ENCODE measurements at places on chromosomes 2 and 18.

DNA sequence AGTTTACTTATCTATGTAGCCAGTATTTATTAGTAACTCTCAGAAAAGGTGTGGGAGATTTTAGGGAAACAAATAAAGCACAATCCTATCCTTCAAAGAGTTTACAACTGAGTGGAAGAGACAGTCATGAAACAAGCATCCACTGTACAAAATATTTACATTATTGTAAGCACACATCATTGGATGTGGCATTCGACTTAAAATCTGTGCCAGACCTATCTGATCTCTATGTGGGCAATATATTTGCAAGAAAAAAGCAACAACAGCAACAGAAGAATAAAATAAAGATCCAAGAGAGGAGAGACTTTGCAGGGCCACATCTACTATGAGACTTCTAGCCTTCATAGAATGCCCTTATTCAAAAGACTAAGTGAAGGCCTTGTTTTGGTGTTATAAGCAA is 882.1 kb upstream of the PIK3C3 start:
- H3K4me3 ChIP-seq, result no peak overlapping the region
- H3K27me3 ChIP-seq, result no peaks in the 10 kb centered on the region
- DNase-seq, result peak; percentile 11
- no peaks in the 10 kb centered on the region for H3K36me3 ChIP-seq
- no peaks in the 10 kb centered on the region for H3K4me1 ChIP-seq
- no peak overlapping the region for H3K27ac ChIP-seq

DNA sequence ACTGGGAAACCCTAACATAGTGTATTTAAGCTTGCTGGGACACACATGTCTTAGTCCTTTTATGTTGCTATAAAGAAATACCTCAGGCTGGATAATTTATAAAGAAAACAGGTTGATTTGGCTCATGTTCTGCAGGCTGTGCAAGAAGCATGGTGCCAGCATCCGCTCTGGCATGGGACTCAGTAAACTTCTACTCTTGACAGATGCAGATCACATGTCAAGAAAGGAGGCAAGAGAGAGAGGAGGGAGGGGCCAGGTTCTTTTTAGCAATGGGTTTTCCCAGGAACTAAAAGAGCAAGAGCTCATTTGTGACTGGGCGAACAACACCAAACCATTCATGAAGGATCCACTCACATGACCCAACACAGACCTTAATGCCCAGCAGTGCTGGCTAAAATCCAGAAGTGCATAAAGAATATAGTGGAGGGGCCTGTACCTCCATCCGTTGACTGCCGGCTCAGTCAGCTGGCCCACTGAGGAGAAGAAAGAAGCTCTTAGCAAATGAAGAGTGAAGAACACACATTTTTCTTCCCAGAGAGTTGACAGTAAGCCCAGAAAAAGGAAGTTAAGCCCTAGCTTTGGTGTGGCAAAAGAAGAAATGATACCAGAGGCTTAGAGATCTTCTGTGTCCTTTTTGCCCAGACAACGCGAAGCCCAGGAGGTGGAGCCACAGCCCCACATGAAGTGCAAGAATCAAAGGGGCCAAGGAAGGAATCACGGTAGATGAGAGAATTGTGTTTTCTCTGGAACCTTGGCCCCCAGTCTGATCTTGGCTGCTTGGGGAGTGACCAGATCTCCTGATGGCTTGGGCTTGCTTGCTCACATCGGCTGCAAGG is 183.5 kb upstream of the FAM98A start:
- DNase-seq, result no peak
- H3K27me3 ChIP-seq, result no peaks in the 10 kb centered on the region
- H3K36me3 ChIP-seq, result no peaks in the 10 kb centered on the region
- no peak overlapping the region for H3K27ac ChIP-seq

DNA sequence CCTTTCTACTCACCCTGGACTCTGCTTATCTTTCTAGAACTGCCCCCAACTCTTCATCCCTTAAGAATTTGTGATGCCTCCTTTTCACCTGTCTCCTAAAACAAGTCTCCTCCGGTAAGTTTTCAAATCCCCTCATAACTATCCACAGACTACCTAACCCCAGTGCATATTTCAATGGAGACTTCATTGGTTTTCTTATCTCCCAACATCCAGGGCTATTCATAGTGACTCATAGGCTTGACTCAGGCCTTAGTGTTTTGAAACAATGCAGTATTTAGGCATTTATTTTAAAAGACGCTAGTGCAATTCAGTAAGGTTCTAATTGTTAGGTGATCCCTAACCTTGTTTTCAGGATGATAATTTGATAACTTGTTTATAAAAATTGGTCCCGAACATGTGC is 399.2 kb downstream of the CPS1 start:
- H3K36me3 ChIP-seq, result no peaks in the 10 kb centered on the region
- H3K4me3 ChIP-seq, result no peak overlapping the region
- no peaks in the 10 kb centered on the region for H3K4me1 ChIP-seq
- peak; percentile 90 for DNase-seq
- no peaks in the 10 kb centered on the region for H3K27me3 ChIP-seq
- H3K27ac ChIP-seq, result no peak overlapping the region

DNA sequence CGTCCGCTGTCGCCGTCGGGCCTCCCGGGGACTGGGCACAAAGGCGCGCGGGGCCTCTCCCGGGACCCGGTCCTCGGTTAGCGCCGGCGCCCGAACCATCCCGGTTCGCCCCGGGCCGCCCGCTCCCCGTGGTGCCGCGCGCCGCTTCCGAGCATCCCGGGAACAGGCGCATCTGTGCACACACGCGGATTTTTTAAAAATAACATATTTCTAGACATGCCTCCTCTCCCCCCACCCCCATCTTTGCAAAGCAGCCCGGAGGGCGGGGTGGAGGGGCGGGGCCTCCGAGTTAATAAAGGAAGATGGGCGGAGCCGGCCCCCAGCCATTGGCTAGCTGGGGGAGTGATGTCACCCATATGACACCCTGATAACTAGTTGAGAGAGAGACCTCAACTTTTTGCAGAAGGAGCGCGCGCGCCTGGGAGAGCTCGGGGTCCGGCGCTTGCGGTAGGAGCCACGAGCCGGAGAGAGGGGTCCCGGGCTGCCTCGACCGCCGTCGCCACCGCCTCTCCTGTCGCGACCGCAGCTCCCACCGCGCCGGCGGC is at the start of gene SOX11:
Gene SOX11 (plus strand): TSS at position 400 of the 545 bp plus-strand sequence. CDS start 338 bp downstream, outside the sequence.
- peak within 1 kb of the TSS; percentile 70 for H3K4me3 ChIP-seq
- peak within 1 kb of the TSS; percentile 50 for H3K27ac ChIP-seq
- H3K36me3 ChIP-seq, result no peaks in the 10 kb centered on the region

GRCh38 chr2:113136828-113137775 is 9.7 kb downstream of the IL1RN start:
- DNase-seq, result peak; percentile 65
- H3K27ac ChIP-seq, result no peak overlapping the region
- H3K4me1 ChIP-seq, result no peaks in the 10 kb centered on the region
- peaks cover 5% of the 10 kb centered on the region for H3K27me3 ChIP-seq
- H3K4me3 ChIP-seq, result no peak overlapping the region
- H3K36me3 ChIP-seq, result no peaks in the 10 kb centered on the region

Measured in fibroblast of lung (primary cell).